C1 segment of cervical spinal cord (tissue), 14 donors: ENCODE measurements at places on chromosomes 12 and 14.

GRCh38 chr14:97581016-97581415, 783.8 kb downstream of the VRK1 start:
- no peak for DNase-seq

- DNase-seq, result no peak
Measured at GRCh38 chr14:56949828-56950227, 139.5 kb upstream of the OTX2 start.

DNA sequence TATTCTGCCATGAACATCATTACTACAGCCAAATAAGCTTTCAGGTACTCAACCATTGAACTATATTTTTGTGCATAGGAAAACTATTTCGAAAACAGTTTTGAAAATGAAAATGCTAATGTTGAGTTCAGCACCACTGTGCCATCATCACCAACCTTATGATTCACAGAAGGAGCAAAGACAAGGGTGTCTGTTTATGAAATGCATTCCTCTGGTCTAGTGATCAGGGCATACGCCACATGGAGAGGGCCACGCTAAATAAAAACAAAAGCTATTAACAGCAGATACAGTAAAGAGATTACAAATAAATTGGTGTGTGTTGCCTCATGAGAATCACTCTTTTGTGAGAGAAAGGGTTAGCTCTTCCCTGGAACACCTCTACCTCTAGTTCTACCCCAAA, 43.2 kb upstream of the BMAL2 start:
- no peak for DNase-seq

- no peak for DNase-seq
Measured at GRCh38 chr12:102966200-102966863, 8.9 kb downstream of the ASCL1 start.

- no peak for DNase-seq
Measured at GRCh38 chr12:92574911-92575570, 127.7 kb upstream of the PLEKHG7 start.

DNA sequence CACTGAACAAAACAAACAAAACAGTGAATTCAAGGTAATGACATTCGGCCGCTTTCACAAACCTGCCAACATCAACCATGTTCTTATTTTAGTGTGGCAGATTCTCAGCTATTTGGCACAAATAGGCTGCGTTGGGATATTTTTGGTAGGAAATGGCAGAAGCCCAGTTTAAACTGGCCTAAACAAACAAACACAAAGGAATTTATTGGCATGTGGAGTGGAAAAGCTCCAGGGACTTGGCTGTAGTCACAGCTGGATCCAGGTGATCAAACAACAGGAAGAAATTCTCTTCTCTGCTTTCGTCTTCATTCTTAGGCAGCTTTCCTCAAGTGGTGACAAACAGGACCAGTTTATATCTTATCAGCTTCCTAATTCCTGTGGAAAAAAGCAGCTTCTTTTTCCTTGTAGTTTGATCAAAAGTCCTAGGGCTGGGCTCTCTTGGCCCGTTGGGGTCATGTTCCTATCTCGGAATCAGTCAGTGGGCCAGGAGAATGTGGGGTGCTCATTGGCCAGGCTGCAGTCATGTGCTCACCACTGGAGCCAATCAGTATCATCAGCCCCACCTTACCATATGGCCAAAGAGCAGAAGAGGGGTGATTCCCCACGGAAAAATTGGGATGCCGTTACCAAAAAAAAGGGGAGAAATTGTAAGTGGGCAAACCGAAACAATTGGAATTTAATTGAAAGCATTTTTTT, 22.6 kb downstream of the C12orf75 start:
- DNase-seq, result no peak

- DNase-seq, result peak; percentile 52
Measured at GRCh38 chr12:3304436-3305165, 186.4 kb upstream of the PRMT8 start.

GRCh38 chr12:25698772-25699171, 145.7 kb upstream of the LMNTD1 start:
- no peak for DNase-seq

DNA sequence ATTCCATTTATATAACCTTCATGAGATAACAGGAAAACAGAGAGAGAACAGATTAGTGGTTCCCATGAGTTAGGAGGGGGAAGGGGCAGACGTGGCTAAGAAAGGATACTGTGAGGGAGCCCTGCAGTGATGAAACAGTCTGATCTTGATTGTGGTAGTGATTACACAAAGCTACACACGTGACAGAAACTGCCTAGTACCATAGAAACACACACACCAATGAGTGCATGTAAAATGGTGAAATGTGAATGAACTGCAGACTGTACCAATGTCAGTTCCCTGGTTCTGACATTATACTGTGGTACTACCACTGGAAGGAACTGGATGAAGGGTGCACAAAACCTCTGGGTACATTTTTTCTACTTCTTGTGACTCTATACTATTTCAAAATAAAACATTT, 36.9 kb downstream of the NRDE2 start:
- DNase-seq, result no peak

GRCh38 chr14:65260786-65261185, 151.7 kb upstream of the FUT8 start:
- DNase-seq, result no peak

- no peak for DNase-seq
Measured at GRCh38 chr12:3341594-3341993, 149.4 kb upstream of the PRMT8 start.

DNA sequence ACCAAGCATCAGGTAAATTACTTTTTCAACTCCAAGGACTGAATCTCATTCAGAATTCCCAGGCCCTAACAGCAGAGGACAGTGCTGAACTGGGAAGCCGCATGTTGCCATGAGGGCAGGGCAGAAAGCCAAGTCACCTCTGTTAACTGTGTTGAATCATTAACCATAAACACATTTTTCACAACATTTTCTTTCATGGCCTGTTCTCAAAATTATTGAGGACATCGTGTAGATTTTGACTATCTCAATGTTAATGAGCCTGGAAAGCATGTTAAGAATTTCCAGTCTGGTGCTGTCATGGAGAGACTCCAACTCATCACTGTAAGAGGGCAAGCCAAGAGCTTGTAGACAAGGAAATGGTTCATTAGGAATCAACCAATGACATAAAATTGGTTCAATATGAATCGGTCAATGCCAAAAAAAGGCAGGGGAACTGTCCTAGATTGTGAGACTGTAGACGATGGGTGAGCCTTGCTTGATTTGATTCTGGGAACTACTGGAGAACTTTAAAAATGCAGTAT, 33.7 kb downstream of the CPM start:
- DNase-seq, result no peak

GRCh38 chr12:107525063-107525718, 160.4 kb upstream of the PWP1 start:
- DNase-seq, result no peak

DNA sequence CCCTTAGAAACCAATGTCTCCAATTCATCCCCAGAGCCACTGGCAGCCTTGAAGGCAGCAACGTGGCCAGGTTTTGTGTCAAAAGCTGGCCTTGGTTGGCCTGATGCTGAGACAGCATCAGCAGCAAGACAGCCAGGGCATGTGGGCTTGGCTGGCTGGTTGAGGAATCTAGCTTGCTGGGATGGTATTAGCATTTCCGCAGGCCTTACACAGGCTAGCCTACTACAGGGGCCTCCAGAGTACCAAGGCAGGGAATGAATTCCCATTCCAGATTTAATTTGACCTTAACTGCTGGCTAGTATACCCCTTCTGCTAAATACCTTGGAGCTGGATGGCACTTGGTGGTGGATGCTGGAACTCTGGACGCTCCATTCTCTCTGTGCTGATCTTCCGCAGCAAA, 15.8 kb downstream of the NGDN start:
- DNase-seq, result no peak

DNA sequence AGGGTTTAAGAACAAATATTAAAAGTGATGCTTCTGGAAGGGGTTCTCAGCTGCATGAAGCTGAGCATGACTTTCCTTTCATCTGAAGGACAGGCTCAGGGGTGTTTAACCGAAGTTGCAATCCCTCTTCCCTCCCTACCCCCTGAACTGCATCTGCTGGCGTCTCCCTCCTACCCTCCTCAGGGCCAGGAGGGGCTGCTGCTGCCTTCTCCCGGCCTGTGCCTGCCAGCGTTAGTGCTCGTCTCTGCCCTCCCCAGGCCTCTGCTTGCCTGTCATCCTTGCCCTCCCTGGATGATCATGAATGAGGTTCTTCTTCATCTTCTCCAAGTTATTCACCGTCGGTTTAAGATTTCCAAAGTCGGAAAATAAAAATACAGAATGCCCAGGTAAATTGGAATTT, 12.2 kb downstream of the SMOC1 start:
- DNase-seq, result no peak

- DNase-seq, result no peak
Measured at GRCh38 chr14:97791906-97792305, 994.7 kb downstream of the VRK1 start.

- DNase-seq, result no peak
Measured at GRCh38 chr14:87255058-87255457, 737.9 kb downstream of the GALC start.

DNA sequence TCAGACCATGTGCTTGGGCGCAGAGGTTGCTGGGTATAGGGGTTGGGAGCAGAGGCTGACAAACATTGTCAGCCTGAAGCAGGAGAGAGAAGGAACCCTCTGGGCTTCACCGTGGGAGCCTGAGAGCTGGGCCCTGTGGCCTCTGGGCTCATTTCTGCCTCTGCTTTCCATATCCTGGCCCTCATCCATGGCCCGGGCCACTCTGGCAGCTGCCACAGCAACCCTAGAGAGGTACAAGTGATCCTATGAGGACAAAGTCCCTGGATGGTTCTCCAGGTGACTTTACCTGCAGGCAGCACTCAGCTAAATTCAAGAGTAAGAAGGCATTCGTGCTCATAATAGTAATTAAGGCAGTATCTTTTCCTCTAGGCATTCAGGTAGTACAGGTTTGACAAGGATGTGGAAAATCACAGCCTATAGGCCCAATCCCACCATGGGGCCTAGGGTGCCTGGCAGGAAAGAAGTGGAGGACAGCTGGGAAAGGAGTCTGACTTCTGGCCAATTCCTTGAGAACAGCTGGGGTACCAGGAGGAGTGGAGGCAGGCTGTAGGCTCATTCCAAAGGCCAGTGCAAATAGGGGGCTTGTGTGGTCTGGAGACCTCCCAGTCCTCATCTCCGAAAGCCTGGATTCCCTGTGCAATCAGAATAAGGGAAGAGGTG, 3.6 kb upstream of the TTC7B start:
- DNase-seq, result no peak

- no peak for DNase-seq
Measured at GRCh38 chr12:60100160-60100559, 504.3 kb downstream of the SLC16A7 start.

DNA sequence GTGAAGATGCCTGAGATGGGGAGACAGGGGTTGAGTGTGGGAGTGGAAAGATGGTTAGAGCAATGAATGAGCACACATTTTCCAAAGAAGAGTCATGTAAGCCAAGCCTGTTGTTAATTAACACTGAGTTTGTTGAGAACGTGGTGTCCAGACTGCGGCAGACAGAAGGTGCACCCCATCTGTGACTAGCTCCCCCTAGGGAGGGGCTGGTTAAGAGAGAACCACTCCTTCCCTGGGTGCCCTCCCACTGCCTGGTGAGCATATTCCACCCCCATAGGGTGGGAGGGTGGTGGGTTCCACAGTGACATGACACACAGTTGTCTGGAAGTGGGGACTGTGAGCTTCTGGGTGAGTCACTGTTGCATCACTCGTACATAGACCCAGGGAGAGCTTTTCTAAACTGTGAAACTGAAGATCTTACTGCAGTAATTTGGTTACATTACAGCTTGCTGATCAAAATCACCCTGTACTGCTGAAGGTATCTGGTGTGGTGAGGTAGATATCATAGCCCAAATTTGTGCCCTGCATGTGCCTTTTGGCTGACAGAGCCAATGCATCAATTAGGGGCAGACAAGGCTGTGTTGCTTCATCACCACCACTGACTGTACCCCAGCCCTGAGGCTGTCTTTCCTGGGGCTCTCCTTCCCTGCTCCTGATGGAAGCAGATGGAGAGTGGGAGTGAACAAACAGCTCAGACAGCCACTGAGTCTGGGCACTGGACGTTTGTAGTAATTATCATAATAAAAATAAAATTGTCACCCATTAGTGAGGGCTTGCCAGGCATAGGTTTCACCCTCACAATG, 150.9 kb downstream of the EMP1 start:
- no peak for DNase-seq

- DNase-seq, result no peak
Measured at GRCh38 chr14:25988536-25988935, 609.3 kb downstream of the NOVA1 start.

DNA sequence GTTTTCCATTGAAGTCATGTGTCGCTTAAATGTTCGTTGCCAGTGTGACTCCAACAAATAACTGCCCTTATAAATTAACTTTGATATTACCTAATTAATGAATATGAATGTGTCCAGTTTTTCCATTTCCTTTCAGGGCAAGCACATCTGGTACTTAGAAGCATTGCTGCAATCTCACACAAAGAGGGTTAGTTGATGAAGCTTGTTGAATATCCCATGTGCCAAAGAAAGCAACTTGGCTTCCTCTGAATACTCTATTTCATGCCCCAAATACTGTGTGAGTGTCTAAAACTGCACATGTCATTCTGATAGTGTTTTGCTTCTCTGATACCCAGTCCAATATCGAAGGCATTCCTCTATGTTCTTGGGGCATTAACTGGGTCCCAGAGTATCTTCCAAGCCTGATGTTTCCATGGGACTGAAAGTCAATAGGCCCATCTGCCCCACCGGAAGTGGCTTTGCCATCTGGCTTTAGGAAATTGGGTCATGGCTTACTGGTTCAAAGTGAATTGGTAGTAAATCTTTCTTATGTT, 75.8 kb upstream of the CNTN1 start:
- DNase-seq, result no peak

GRCh38 chr14:66746316-66747006, 238.5 kb downstream of the GPHN start:
- no peak for DNase-seq

- no peak for DNase-seq
Measured at GRCh38 chr12:107605293-107605692, 80.3 kb upstream of the PWP1 start.

GRCh38 chr14:22718091-22718490, 48.4 kb upstream of the OXA1L start:
- no peak for DNase-seq

DNA sequence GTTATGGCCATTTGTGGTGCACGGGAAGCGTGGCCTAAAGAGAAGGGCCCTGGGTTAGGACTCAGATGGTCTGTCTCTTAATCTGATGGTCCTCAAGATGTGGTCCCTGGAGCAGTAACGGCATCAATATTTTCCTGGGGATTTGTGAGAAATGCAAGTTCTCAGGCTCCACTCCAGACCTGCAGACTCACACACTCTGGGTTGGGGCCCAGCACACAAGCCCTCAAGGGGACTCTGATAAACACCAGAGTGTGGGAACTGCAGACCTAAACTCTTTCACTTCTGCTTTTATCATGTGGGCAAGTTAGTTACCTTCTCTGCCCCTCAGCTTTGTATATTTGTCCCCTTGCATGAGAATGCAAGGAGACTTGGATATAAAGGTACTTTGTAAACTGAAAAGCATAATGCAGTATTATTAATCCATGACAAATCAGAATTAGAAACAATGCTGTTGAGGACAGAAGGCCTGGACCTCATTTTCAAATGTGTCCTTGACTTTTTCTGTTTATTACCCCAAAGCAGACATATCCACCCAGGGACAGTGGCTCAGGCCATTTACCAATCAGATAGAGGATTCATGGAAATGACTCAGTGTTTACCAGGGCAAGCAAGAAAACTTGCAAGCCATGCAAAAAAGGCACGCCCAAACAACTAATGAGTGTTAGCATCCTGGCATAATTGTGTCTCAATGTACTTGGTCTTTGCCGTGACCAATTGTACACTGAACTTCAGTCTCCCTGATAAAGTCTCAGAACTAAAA, 157.0 kb downstream of the ASCL1 start:
- DNase-seq, result no peak
